ENCODE measurements at places on chromosomes 16 and 17.

DNA sequence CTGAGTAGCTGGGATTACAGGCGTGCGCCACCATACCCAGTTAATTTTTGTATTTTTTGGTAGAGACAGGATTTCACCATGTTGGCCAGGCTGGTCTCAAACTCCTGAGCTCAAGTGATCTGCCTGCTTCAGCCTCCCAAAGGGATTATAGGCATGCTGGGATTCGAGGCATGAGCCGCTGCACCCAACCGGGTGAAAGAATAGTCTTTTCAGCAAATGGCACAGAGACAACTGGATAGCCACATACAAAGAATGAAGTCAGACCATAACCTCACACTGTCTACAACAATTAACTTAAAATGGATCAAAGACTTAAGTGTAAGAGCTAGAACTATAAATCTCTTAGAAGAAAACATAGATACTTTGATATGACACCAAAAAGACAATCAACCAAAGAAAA lies 67.6 kb downstream of the TBC1D16 start:
- DNase-seq, result no peak

DNA sequence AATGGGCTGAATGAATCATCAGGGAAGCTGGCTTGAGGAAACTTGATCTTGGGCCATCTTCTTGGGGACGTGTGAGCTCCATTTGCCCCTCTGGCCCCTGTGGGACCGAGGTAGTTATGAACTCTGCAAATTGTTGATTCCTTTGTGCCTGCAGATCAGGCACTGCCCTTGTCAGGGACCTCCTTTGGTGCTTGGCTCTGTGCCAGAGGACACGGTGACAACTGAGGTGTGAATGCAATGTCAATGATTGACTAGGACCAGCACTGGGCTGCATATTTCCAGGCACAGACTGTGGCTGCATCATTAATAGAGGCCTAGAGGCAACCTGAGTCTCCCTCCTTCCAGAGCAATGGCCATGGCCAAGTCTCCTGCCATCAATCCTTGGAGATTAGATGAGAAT lies 23.8 kb downstream of the PDILT start:
- no peak for DNase-seq

DNA sequence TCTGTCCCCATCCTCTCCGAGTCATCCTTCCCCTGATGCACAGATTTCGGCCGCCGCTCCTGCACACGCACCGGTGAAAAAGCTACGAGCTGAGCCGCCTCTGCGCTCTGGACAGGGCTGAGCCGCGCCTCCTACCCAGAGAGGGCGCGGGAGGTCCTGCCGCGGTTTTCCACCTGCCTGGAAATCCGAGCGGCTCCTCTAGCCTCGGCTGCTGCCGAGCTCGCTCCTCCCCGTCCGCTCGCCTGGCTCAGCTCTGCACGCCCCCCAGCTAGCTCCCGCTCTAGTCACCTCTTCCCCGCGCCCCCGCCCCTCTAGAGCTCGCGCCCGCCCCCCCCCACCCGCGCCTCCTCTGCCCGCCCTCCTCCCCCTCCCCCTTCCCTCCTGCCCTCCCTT lies 198 bp upstream of the SHISA9 start:
- no peak for DNase-seq

DNA sequence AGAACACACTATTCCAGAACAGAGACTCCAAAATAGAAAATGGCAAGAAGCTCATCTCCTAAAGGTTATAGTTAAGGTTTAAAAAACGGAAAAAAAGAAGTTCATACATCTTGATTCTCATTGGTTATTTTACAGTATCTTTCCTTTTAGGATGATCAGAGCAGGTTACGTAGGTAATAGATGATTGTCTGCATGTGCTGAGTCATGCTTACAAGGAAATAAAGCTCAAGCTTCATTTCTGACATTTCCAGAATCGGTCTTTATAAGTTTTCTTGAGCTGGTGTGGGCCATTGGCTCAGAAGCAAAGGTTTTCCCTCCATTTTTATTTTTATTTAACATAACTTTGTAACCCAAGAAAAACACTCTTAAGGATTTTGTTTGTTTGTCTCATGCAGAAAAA lies 1030.3 kb upstream of the CDH8 start:
- DNase-seq, result no peak

DNA sequence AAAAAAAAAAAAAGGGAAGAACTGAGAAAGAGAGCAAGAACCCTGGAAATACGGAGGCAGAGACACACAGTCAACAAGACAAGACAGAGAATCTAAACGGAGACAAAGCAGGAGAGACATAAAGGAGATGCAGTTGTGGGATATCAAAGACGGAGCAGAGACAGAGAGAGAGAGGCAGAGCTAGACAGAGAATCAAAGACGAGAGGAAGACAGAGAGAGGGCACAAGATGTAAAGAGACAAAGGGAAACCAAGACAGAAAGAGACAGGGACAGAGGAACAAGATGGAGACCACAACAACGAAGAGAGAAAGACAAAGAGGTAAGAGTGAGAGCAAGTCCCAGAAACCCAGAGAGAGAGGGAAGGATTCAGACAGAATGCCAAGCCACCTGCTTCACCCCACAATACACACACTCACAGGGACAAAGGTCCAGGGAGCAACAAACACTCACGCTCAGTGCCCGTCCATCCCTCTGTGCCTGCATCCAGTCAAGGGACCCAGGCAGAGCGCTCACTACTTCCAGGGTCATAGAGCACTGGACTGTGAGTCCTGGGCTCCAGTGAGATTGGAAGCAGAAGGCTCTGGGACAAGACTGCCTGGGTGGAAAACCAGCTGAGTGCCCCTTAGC lies 88.9 kb downstream of the C16orf78 start:
- DNase-seq, result no peak

- DNase-seq, result peak; percentile 18
These were observed 74.0 kb downstream of the CMC2 start for GRCh38 chr16:80932708-80933095.

DNA sequence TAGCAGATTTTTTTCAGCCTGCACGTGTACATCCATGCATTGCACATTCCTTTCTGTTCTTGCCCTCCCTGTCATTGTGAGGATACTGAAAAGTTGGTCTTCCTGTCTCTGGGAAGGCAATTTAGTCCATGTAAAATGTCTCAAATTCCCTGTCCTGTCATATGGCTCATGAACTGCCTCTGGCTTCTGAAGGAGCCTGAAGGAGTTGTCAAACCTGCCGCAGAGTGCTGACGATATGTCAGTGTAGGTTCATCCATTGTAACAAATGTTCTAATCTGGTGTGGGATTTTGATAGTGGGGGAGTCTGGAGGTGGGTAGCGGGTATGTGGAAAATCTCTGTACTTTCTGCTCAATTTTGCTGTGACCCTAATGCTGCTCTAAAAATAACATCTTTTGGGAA lies 59.6 kb downstream of the YPEL2 start:
- no peak for DNase-seq

DNA sequence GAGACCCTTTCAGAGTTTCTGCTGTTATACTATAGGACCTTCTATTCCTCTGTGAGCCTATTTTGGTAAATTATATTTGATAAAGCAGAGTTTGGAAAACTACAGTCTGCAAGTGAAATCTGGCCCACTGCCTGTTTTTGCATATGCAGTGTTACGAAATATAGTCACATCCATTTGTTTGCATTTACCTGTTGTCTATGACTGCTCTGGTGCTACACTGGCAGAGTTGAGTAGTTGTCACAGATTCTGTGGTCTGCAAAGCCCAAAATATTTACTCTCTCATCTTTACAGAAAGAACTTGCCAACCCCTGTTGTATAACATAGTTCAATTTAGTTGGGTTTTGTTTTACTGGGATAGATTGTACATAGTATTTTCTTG lies 42.3 kb downstream of the TNRC6A start:
- no peak for DNase-seq

- DNase-seq, result no peak
These were observed 76.4 kb downstream of the WWP2 start for GRCh38 chr16:69838489-69838888.

GRCh38 chr16:15539197-15539596 lies 103.8 kb downstream of the MARF1 start:
- DNase-seq, result no peak

GRCh38 chr16:79721270-79721669 lies 120.7 kb upstream of the MAF start:
- DNase-seq, result no peak

- DNase-seq, result no peak
These were observed 367.4 kb upstream of the TNRC6C start for GRCh38 chr17:77590951-77591735.

- DNase-seq, result no peak
These were observed 20.3 kb downstream of the KATNB1 start for GRCh38 chr16:57755726-57756423.

DNA sequence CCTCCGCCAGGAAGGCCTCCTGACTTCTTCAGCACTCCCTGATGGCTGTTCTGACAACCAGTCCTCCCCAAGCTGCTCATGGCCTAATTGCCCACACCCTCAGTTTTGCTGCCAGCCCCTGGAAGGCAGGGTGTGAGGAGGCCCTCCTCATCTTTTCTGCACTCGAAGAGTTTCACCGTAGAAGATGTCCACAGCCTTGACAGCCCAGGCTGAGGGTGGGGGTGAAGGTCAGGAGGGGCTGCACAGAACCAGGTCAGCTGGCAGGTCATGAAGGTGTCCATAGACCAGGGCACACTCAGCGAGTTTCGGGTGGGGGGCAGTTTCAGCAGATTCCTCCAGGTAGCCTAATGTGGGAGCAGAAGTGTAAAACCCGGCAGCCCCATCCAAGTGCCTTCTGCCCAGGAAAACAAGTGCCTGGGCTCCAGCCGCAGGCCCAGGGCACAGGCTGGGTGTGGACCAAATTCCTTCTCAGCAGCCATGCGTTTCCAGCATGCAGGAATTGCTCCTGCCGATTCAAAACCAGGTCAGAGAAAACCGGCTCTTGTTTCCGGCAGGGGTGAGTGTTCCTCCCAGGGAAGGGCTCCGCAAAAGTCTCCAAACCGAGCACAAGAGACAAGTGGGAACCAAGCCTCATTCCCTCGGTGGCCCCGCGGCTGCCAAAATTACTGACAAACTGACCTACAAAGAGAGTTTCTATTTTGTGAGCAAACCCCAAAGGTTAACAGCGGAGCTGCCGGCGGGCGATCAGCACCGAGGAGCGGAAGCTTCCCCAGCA lies 228.8 kb downstream of the C16orf78 start:
- DNase-seq, result no peak

DNA sequence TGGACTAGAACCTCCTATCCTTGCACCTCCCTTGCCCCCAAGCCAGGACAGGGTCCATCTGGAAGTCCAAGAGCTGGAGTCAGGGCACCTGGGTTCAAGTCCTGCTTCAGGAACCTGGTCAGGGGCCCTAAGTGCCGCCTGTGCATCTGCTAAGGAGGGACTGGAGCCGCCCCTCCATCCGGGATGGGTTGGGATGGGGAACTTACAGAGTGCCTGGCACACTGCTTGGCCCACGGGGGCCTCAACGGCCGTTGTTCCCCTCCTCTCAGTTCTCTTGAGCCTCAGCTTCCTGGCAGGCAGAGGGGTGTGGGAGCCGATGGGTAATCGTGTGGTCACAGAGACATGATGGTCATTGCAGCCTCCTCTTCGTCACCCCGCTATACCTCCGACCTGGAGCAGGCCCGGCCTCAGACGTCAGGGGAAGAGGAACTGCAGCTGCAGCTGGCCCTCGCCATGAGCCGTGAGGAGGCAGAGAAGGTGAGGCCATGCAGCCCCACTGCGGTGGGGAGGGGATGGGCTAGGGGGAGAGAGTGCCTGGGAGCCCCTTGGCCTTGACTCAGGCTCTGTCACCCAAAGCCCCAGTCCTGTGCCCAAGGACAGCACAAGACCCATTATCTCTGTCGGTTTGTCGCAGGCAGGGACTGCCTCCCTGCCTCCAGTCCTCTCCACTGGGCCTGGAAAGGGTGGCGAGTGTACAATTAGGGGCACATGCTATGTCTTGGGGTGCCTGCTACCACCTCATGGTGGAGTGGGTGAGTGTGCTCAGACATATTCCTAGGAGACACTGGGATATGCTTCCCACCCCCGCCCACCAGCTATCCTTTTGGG lies 5.4 kb downstream of the EPN3 start:
- DNase-seq, result no peak

- DNase-seq, result no peak
These were observed 72.3 kb upstream of the CORO6 start for GRCh38 chr17:29694918-29695563.

DNA sequence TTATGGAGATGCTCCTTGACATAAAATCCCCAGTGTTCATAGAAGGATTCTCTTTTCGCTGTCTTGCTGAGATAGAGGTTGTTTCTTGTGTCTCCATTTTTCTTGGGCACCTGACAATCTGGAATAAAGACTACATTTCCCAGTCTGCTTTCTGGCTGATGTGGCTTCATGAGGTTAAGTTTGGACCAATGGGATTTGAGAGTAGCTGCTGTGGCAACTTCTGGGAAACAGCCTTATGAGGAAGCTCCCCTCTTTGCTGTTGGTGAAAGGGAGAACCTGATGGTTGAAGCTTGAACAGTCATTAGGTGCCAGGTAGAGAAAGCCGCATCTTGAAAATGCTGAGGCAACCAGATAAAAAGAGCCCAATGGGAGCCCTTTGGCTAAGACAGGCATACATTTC lies 24.4 kb downstream of the HS3ST4 start:
- DNase-seq, result peak; percentile 9

DNA sequence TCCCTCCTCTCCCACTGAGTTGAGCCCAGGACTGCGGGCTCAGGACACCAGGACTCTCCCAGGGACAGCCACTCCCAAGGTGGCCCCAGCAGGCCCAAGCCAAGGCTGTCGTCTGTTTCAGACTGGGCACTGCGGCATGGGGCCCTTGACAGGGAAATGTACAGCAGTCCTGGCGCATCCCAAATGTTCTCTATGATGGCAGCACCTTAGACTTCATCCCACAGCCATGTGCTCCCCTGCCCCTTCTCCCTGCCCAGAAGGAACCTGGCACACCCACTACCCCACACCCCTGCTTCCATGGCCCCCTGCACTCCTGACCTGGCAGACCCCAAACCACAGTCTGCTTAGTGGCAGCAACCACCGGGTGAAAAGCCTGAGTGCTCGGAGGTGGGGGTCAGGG lies 18.2 kb downstream of the RBFOX3 start:
- no peak for DNase-seq

GRCh38 chr17:57948555-57949420 lies 6.4 kb downstream of the CUEDC1 start:
- DNase-seq, result peak; percentile 60

DNA sequence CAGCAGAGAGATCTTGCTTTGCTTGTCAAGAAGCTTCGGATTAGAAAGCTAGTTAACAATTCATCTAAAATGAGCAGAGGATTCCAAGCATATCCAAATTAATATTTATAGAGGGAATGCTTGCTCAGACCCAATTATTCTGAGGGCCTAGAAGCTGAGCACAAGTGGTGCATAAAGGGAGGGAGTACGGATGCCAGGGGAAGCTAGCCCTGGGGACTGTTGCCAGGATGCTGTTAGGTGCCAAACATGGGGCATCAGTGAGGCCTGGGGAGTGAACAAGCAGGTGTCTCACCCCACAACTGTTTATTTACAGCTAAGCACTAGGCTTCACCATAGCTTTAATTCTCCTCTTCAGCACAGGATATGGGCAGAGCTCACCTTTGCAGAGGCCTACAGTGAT lies 684.1 kb upstream of the C16orf82 start:
- DNase-seq, result no peak

GRCh38 chr16:86823888-86824671 lies 245.7 kb downstream of the FOXL1 start:
- no peak for DNase-seq

GRCh38 chr17:57197466-57198071 lies 58.8 kb upstream of the MSI2 start:
- no peak for DNase-seq
